ENCODE measurements at places on chromosomes 3 and 15.
A peak's percentile ranks its signal among the peaks of the same experiment; 100 is the strongest.

DNA sequence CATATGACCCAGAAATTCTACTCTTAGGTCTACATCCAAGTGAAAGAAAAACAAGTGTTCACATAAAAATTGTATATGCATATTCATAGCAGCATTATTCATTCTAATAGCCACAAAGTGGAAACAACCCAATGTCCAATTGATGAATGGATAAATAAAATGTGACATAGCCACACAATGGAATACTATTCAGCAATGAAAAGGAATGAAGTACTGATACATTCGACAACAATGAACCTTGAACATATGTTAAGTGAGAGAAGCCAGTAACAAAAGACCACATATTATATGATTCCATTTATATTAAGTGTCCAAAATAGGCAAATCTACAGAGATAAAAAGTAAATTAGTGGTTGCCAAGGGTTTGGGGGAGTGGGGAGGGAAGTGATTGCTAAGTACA, 70.2 kb upstream of the ACTC1 start:
- DNase-seq: no peak

DNA sequence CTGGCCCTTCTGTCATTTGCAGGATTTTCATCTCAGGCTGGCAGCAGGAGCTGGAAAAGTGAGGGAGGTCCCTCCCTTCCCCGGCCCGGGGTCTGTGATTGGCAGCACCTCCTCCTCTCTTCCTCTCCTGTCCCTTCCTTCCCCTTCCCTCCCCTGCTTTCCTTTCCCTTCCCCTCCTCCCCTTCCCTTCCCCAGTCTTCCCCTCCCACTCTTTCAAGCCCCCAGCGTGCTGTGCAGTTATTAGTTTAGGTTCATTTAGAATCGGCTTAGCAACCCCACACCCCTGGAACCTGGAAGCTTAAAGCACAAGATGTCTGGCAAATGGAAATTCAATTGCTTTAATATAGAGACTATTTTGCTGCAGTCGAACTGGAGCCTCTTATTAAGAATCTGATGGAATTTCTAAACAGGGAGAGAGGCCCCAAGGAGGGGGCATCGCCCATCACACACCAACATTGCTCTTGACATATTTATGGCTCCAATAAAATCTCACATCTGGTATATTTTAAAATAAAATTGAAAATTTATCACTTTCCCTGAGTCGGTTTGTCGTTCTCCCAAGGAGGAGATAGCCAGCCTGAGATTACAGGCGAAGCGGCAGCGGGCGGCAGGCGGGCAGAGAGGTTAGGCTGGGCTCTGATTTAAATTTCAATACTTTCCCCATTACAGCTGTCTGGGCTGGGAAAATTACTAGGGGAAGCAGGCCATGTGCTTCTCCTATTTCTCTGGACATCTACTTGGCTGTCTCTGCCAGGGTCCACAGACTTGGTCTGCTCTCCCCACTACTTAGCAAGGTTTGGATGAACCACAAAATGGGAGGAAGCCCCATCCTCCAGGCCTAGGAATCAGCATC, 98.9 kb downstream of the LINGO1 start:
- DNase-seq: no peak

DNA sequence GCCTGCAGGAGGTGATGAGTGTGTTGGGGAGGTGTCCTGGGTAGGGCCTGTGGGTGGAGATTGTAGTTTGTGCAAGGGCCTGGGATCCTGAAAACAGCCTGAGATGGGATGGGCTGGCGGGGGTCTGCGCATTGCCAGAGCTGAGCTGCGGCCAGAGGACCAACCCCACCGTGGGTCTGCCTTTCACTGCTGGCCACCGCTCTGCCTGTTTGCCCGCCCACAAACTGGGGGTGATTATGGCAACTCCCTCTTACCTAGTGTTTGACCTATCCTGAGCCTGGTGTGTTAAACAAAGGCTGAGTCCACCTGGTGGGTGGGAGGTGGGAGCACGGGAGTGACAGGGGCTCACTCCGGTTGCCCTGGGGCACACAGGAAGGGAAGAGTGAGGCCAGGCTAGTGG, 9.8 kb downstream of the ABTB1 start:
- DNase-seq: no peak

GRCh38 chr15:79128556-79128955, 38.0 kb upstream of the RASGRF1 start:
- no peak for DNase-seq

- DNase-seq: no peak
Observed at GRCh38 chr3:82224661-82225060, 463.2 kb upstream of the GBE1 start.

DNA sequence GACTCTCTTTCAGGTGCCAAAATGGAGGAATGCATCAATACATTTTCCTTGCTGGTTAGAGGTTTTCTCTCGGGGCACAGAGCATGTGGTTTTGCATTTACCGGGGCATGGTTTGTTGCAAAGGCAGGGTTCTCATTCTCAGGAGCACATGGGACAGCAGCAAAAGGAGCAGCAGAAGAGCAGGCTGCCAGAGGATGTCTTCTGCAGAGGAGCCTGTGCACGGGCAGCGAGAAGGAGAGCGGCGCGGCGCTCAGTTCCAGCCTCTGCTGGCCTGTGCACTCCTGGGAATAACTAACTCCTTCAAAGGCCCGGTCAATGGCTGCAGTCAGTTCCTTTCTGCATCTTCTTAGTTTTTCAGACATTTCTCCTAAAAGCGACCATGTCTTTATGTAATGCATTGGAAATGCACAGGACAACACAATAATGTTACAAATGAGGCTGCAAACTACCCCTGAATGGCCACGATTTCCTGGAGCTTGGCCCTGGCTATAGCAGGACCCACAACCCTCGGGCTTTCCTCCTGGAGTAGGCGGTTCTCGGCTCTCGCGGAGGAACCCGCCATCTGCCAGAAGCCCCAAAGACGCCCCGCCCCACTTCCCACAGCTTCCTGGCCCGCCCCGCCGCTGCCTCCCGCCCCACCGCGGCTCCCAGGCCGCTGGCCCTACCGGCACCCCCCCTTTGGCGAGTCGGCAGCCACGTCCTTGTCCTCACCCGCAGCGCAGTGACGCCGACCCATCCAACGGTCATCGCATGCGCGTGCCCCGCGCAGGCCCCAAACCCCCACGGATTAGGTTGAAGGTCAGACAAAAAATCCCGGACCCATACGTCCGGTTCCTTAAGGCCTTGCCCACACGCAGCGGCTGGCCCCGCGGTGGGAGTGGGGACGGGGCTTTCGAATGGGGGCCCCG, at the start of gene C3orf62:
Gene C3orf62 (minus strand): TSS at position 758 of the 908 bp plus-strand sequence. CDS start 360 bp downstream, at position 398.
- DNase-seq: no peak

- DNase-seq: peak; percentile 94
Observed at GRCh38 chr15:47674586-47675232, 42.6 kb upstream of the SEMA6D start.

Measured in SHP77 (cell line).